ENCODE measurements at places on chromosomes 6 and 20.

DNA sequence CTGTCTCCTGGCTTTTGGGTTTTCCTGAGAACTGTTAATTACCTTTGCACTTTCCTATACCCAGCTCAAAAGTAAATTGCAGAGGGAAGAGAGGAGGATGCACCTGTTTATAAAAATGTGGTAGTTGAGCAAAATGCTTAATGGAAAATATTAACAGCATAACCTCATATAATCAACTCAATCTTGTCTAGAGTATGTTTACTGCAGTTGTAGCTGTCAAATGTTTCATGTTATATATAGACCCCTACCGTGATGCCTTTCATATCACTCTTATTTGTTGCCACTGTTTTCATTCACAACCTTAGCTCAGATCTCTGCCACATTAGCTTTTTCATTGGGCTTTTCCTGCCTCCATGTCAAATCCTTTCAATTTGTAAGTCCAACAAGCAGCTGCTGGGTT, 36.0 kb downstream of the ANKRD6 start:
- DNase-seq, result no peak

- no peak for DNase-seq
These were observed 179.0 kb upstream of the MMS22L start for GRCh38 chr6:97462031-97462430.

DNA sequence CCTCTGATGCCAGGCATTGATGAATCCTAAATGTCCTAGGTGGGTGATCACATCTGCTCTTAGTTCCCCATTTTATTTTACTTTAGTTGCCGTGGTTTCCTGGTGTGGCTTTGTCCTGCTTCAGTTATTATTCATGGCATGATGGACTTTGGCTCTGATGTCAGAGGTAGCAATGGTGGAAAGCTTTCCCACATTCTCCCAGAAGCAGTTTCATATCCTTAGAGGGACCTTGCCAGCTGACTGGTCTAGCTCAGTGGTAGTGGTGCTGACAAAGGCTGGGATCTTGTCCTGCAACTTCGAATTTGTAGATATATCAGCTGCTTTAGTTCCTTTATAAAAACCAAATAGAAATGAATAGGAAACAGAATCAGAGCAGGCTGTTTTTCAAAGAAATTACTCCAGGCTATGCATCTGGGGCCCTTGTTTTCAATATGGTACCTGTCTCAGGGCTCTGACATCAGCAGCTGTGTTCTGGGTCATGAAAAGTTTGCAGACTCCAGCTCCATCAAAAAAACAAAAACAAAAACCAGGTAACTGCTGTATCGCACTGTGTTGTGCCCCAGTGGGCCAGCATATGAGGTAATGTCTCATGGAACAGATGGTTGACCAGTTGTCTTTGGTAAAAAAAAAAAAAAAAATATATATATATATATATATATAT, 133.7 kb downstream of the PLCB4 start:
- DNase-seq, result no peak

DNA sequence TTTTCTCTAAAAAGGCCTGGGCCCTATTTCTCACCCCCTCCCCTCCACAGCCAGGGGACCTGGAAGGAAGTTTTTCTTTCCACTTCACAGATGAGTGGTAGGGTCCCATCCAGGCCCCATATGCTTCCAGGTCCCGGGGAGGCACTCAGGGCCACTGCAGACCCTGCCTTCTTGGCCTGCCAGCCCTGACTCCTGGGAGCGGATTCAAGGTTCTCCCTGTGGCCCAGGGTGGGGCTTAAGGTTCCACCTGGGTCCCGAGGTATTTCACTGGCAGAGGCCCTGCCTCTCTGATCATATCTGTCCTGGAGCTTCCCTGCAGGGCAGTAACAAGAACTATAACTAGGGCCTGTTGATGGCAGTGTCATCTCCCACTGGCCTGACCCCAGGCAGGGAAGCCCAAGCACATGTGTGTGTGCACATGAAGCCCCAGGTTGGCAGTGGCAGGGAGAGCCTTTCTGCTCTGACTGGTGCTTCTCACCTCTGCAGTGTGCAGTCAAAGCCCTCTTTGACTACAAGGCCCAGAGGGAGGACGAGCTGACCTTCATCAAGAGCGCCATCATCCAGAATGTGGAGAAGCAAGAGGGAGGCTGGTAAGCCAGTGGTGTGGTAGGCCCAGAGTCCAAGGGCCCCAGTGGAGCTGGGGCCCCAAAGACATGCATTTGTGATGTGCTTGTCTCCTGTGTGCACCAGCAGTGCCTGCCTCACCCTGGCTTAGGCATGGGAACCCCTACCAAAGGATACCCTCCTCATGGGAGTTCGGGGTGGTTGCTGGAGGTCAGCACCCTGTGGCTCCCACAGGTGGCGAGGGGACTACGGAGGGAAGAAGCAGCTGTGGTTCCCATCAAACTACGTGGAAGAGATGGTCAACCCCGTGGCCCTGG, 31.2 kb downstream of the PLCG1 start:
- DNase-seq, result no peak

DNA sequence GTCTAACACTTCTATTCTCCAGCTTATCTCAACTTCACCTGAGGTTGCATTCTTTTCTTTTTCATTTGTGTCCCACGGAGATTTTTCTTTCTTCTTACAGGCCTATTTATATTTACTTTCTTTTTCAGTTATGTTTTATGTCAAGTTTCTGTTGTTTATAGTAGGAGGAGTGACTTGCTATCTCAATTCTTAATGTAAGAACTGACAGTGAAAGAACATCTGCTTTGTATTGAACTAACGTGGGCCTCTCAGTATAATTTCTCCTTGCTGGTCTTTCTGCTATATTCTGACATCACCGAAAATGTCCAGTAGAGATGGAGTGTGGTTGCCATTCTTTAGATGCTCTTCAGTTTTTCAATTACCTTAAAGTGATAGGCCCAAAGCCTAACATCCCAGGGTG, 521.7 kb downstream of the EPM2A start:
- DNase-seq, result no peak

- no peak for DNase-seq
These were observed 313.3 kb downstream of the RNGTT start for GRCh38 chr6:88650029-88650619.

GRCh38 chr6:8100159-8100854, 2.0 kb downstream of the EEF1E1 start:
- DNase-seq, result no peak

DNA sequence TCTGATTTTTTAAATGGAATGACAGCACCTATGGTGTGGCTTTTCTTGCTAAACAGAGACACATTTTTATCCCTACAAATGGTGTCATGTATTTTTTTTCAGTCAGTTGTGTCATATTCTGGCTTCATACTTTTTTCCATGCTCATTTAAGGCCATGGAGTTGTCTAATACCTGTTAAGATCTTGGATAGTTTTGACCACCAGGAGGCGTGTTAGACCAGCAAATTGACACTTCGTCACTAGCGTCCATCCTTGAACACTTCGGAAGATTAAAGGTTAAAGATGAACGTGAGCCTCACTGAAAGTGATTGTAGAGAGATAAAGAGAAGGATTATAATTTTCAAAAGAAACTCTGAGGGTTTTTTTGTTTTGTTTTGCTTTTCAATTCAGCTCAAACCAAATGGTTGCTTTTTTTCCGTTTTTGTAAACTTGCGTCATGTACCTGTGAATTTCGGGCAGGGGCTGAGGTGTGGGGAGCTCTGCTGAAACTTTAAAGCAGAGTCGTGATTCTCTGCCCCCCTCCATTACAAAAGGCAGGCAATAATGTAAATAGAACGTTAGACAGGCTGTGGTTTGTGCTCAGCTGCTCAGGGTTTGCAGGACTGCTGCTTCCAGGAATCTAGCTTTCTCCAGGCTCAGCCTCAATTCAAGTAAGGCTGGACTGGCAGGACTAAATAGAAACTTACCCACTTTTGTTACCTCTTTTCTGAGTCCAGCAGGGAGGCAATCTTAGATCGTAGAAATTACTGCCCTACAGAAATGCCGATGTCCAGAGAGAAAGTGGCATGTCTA, 245.1 kb downstream of the FOXA2 start:
- DNase-seq, result no peak

- DNase-seq, result no peak
These were observed 86.0 kb upstream of the TPD52L1 start for GRCh38 chr6:125067552-125067951.

- no peak for DNase-seq
These were observed at the start of gene CASS4 for GRCh38 chr20:56411759-56412472. CASS4 (plus strand) TSS chr20:56412260; CDS start chr20:56412459, 199 bp downstream.

GRCh38 chr6:135224037-135224647, 43.0 kb downstream of the MYB start:
- DNase-seq, result no peak

GRCh38 chr20:33240923-33241322, 5.1 kb downstream of the BPIFA1 start:
- no peak for DNase-seq

- DNase-seq, result no peak
These were observed 31.6 kb upstream of the RGS17 start for GRCh38 chr6:153162646-153163045.

GRCh38 chr6:96302991-96303390, 218.6 kb upstream of the UFL1 start:
- DNase-seq, result no peak

DNA sequence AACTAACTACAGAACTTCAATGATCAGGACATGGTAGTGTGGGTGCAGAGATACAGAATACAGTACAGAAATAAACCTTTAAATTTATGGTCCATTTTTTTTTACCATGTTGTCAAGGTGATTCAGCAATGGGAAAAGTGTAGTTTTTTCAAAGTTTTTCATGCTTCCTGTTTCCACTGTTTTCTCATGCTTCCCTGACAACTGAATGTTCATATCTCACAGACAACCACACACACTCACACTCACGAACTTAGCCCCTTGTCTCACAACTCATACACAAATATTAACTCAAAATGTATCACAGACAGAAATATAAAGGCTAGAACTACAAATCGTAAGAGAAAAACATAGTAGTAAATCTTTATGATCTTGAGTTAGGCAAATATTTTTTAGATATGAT, 232.6 kb upstream of the CDYL start:
- DNase-seq, result no peak

DNA sequence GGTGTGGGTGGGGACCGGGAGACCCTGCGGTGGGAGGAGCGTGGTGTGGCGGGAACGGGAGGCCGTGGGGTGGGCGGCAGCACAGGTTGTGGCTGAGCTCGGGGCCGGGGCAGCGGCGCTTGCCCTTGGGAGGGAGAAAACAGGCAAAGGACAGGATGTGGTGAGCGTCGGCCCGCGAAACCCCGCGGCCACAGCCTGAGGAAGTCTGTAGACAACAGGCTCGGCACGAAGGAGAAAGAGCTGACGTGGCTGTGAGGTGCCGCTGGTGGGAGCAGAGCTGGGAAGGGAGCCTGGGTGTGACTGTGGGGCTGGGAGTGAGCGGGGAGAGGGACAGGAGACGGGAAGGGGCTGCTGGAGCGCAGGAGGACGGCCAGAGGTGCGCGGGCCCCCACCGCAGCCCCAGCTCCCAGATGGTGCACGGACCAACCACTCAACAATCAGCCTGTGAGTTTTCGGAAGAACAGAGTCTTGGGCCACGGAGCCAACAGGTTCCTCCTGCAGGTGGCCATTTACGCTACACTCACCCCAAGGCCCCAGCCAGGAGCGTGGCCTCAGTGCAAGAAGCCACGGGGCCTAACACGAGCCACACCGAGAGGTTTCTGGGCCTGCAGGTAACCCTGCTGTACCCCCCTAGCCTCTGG, 202.8 kb downstream of the DLL1 start:
- DNase-seq, result peak; percentile 78

GRCh38 chr20:59316911-59317731, 16.7 kb downstream of the EDN3 start:
- no peak for DNase-seq

- no peak for DNase-seq
These were observed 82.3 kb upstream of the CD83 start for GRCh38 chr6:14035071-14035847.

DNA sequence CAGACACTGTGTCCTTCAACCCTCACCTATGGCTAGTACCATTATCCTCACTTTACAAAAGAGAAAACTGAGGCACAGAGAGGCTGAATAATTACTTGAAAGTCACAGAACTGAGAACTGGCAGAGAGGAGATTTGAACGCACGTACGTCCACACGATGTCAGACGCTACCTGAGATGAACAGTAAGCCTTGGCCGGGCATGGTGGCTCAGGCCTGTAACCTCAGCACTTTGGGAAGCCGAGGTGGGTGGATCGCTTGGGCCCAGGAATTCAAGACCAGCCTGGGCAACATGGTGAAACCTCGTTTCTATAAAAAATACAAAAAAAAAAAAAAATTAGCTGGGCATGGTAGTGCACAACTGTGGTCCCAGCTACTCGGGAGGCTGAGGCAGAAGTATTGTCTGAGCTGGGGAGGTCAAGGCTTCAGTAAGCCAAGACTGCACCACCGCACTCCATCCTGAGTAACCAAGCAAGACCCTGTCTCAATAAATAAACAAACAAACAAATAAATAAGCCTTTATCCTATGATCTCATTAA, 20.5 kb downstream of the GMDS start:
- no peak for DNase-seq

- no peak for DNase-seq
These were observed 118.4 kb downstream of the FARS2 start for GRCh38 chr6:5379647-5380242.

Data from posterior cingulate gyrus (tissue), 11 donors.